ENCODE measurements at places on chromosomes 12 and 14. TPM values are rescaled to one million over a fixed set of nuclear protein-coding genes. Genes with fewer than 3 reads are reported as not detected.

ZNF385A gene
- total RNA-seq, result 3.1 TPM

CLEC6A gene
- not detected for total RNA-seq

RAD9B gene
- total RNA-seq, result 2.3 TPM

ADCY6 gene
- 59.1 TPM for total RNA-seq

- no peaks in the 10 kb centered on the region for H3K36me3 ChIP-seq
- H3K4me3 ChIP-seq, result no peak overlapping the region
- peak; percentile 66 for DNase-seq
- H3K4me1 ChIP-seq, result peaks cover 5% of the 10 kb centered on the region
- H3K27ac ChIP-seq, result no peak overlapping the region
Observed at GRCh38 chr12:62813031-62813829, 121.7 kb downstream of the PPM1H start.

GRCh38 chr12:55965240-55965639 is 602 bp downstream of the PMEL start:
- peaks cover 19% of the 10 kb centered on the region for H3K4me1 ChIP-seq
- H3K27me3 ChIP-seq, result no peaks in the 10 kb centered on the region
- no peak overlapping the region for H3K4me3 ChIP-seq

DNA sequence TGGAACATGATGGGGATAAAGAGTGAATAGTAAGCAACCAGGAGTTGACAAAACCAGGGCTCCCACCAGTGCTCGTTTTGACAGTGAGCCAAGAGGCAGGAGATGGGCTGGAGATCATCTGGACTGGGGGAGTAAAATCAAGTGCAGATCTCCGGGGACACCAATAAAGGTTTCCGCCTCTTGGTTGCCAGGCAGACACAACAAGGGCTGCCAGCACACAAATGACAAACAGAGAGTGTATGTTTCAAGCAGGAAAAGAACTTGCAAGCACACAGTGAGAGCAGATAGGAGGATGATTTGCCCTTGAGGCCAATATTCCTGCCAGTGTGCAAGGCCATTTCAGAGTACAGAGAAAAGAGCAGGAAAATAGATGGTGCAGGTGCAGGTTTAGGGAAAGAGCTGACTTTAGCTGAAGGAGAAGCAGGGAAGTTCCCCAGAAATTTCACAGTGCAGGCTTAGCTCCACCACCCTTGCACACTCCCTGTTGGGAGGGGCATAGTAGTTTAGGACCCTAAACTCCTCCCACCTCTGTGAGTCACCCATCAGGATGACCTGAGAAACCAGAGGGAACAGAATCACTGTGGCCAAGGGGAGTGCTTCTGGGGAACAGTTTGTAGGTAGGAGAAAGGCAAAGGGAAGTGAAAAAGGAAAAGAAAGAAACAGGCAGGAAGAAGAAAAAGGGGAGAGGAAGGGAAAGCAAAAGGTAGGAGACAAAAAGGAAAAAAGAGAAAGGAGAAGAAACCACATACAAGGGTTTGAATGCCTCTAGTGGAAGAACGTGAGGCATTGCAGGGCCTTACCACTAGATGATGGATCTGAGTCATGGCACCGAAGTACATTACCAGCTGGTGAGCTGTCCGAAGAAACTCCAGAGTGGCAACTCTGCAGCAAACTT is 404.4 kb downstream of the SLC6A15 start:
- no peaks in the 10 kb centered on the region for H3K4me1 ChIP-seq
- no peak overlapping the region for H3K4me3 ChIP-seq
- peak; percentile 7 for DNase-seq
- H3K27me3 ChIP-seq, result no peaks in the 10 kb centered on the region

DNA sequence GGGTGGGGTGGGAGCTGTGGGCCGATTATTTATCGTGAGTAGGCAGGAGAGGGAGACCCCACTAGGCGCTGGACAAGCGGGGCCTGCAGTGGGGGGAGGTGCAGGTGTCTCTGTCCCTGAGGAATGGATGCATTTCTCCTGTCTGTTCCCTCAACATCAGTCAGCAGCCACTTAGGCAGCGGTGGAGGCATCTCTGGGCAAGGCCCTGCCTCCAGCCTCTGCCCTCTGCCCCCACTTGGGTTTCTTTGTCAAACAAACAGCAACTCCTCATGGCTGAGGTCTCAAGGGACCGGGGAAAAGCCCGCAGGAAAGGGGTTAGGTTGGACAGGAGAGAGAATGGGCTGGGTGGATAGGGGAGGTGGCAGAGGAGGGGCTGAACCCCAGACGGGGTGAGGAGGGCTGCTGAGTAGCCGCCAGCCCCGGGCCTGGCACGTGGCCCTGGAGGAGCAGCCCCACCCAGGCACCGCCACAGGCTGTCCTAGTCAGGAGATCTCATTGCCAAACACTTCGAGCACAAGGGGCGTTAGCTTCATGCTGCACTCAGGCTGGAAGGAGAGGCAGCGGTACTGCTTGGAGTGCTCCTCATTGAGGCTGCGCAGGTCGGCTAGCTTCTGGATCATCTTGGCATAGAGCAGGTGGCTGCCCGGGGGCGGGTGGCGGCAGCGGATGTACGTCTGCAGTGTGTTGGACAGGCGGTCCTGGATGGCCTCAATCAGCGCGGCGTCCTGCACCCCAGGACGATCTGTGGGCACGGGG is 24.7 kb upstream of the HDAC7 start:
- H3K27ac ChIP-seq, result no peak overlapping the region
- no peaks in the 10 kb centered on the region for H3K27me3 ChIP-seq
- no peak for DNase-seq
- H3K36me3 ChIP-seq, result no peaks in the 10 kb centered on the region
- no peak overlapping the region for H3K4me3 ChIP-seq
- H3K4me1 ChIP-seq, result no peaks in the 10 kb centered on the region

DNA sequence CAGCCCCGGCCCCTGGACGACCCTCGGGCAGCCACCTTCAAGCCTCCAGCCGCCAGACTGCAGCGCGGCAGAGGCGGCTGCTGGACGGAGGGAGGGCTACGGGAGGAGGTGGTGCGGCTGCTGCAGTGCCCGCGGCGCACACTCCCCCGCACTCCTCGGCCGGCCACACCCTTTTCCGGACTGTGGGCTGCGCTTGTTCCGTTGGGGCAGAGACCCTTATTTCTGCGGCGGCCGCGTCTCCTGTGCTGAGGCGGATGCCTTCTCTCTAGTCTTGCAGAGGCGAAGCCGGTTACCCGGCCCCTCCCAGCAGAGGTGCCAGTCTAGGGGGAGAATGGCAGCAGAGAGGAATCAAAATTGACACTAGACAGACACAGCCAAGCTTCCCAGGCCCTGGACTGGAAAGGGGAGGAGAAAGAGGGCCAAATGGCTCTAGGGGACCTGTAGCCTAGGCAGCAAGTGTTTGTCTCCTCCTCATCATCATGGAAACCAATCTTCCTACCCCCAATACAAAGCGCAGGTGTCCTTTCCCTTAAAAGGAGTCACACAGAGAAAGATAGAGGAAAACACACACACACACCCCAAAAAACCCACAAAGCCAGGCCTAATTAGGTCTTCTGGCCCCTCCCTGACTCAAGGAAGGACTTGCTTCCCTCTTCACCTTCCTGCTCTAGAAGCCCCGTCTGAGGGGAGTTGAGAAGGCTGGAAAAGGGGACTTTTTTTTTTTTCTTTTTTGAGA is 1.3 kb downstream of the ESYT1 start:
- no peaks in the 10 kb centered on the region for H3K27me3 ChIP-seq
- H3K4me3 ChIP-seq, result peak overlapping the region; percentile 26
- H3K36me3 ChIP-seq, result no peaks in the 10 kb centered on the region
- peak overlapping the region; percentile 91 for H3K27ac ChIP-seq
- H3K4me1 ChIP-seq, result peaks cover 41% of the 10 kb centered on the region
- peak; percentile 66 for DNase-seq

- H3K4me1 ChIP-seq, result no peaks in the 10 kb centered on the region
- no peaks in the 10 kb centered on the region for H3K27me3 ChIP-seq
- no peaks in the 10 kb centered on the region for H3K36me3 ChIP-seq
- H3K4me3 ChIP-seq, result no peak overlapping the region
- H3K27ac ChIP-seq, result no peak overlapping the region
Observed at GRCh38 chr14:87122166-87122565, 870.8 kb downstream of the GALC start.

GRCh38 chr14:62162998-62163589 is 400.9 kb downstream of the SNAPC1 start:
- no peak overlapping the region for H3K4me3 ChIP-seq
- DNase-seq, result peak; percentile 15

DNA sequence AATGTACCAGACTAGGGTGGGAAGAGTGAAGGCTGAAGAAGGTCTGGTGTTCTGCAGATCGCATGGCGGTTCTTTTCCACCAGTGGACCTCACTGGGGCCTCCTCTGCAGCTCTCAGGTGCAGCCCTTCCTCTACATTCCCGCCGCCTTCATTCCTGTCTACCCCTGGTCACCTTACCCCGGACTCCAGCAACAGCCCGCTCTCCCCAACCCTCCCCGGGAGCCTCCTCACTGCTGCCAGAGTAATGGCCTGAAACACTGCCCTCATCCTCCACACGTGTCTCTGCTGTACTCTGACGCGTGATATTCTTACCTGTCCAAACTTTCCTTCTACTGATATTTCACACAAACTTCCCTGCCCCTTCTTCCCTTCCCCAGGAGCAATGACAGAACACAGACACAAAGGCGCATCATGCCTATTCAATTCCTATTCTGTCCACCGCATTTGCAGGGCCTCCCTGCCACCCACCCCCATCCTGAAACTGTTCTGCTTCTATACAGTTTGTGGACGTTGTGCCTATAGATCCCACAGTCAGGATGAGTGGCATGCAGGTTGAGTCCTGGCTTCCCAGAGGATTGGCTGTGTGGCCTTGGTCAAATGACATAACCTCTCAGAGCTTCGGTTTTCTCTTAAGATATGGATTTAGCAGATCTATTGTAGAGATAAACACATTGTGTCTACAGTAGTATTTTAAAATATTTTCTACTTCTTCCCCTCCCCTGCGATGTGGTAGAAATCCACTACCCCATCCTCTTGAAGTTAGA is 1.7 kb upstream of the NUAK1 start:
- H3K27ac ChIP-seq, result peak overlapping the region; percentile 94
- peaks cover 46% of the 10 kb centered on the region for H3K4me1 ChIP-seq
- no peaks in the 10 kb centered on the region for H3K36me3 ChIP-seq
- DNase-seq, result peak; percentile 24
- no peak overlapping the region for H3K4me3 ChIP-seq

Measured in body of pancreas (tissue), 4 donors.